ENCODE measurements at places on chromosomes 5 and 9. TPM values are rescaled to one million over a fixed set of nuclear protein-coding genes. Genes with fewer than 3 reads are reported as not detected.

BAAT gene
- not detected for total RNA-seq

DNA sequence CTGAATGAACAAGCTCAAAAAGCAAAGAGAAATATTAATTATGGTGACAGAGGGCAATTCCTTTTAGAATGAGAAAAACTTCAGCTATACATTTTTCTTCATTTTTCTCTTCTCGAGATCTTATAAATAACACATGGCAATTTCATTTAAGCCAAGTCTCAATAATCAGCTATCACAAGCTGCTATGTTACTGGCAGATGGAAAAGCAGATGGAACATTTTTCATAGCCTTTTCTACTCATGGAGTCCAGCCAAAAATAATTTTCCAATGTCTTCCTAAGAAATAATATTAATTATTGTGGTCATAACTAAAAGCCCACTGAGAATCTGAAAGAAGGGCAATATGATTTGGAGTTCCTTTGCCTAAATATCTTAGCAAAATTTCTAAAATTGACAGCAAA is 35.6 kb downstream of the SKIC3 start:
- no peak for DNase-seq

DNA sequence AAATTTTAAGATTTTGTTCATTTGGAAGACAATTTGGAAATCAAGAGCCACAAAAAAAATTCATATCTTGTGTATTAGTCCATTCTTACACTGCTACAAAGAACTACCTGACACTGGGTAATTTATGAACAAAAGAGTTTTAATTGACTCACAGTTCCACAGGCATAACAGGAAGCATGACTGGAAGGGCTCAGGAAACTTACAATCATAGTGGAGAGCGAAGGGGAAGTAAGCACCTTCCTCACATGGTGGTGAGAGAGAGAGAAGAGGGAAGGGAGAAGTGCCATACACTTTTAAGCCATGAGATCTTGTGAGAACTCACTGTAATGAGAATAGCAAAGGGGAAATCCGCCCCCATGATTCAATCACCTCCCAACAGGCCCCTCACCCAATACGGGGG is 274.4 kb downstream of the KCNN2 start:
- DNase-seq = no peak

DNA sequence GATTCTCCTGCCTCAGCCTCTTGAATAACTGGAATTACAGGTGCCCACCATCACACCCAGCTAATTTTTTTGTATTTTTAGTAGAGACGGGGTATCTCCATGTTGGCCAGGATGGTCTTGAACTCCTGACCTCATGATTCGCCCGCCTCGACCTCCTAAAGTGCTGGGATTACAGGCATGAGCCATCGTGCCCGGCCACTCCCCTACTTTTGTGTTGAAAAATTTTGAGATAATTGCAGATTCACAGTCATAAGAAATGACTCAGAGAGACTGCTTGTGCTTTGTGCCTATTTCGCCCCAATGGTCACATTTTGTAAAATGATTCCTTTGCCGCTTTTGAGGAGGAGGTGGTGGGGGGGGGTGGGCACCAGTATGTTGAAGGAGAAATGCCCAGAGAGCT is 48.1 kb upstream of the SH3PXD2B start:
- peak; percentile 11 for DNase-seq

- DNase-seq = no peak
Observed at GRCh38 chr5:57531333-57531732, 48.7 kb upstream of the ACTBL2 start.
